ENCODE measurements at places on chromosomes 1 and 21.

- DNase-seq = no peak
These were observed 44.4 kb downstream of the AHDC1 start for GRCh38 chr1:27559466-27560030.

DNA sequence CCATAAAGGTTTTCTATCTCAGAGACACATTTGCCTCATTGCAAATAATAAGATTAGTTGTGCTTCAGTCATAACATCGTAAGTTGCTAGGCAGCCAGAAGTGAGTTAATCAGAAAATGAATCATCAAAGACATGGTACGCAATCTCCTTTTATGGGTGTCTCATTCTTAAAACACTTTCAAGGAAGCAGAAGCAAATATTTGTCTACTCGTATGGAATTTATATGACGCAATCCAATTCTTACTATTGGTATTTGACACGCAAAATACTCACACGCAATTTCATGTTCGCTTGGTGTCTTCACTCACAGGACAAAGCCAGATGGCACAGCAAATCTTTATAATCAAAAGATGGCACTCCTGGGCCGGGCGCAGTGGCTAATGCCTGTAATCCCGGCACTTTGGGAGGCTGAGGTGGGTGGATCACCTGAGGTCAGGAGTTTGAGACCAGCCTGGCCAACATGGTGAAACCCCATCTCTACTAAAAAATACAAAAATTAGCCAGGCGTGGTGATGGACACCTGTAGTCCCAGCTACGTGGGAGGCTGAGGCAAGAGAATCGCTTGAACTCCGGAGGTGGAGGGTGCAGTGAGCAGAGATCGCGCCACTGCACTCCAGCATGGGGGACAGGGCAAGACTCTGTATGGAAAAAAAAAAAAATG lies 56.4 kb downstream of the HLCS start:
- no peak for DNase-seq

GRCh38 chr1:58813801-58814200 lies 30.0 kb upstream of the JUN start:
- no peak for DNase-seq

- no peak for DNase-seq
These were observed 29.5 kb upstream of the LAMC1 start for GRCh38 chr1:182993746-182994145.

GRCh38 chr1:165173409-165173808 lies 183.1 kb downstream of the LMX1A start:
- no peak for DNase-seq

DNA sequence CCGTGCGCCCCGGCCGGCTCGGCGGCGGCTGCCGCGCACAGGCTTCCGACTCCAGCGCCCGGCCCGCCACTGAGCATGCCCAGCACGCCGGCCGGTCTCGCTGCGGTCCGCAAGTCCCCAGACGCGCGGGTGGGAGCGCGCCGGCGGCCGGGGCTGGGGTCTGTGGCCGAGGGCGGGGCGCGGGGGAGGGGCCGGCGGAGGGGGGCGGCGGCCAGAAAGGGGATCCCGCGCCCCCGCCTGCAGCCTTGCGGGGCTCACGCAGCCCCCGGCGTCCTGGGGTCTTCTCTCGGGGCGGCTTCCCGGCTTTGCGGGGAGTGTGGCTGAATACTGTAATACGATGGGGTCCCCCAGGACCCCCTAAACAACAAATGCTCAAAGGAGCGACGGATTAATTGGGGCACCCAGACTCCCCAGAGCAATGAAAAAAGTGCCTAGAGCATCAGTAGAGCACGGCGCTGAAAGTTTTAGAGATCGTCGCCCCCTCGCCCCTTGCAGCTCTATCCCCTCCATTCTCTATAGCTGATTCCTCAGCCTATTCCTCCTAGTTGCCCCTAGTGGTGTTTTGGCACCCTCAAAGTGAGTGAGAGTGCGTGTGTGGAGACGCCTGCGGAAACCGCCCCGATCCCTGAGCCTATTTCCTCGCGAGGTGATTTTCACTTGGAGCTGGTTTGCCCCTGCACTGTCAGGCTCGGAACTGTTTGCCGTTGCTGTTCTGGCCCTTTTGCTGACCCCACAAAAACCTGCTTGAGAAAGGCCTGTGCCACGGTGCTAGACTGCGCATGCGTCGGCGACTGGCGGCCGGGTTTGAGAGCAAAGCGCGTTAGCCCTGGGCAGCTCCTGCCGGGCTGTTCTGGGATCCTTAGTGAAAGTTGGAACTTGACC lies at the start of gene VAV3:
Gene VAV3, minus strand, starts transcription at position 71 of the 882 bp plus-strand sequence. CDS start 311 bp downstream, outside the sequence.
- DNase-seq = peak; percentile 81

- peak; percentile 30 for DNase-seq
These were observed 15.1 kb downstream of the FAAP20 start for GRCh38 chr1:2179283-2180013.

- peak; percentile 4 for DNase-seq
These were observed 738 bp downstream of the GNPAT start for GRCh38 chr1:231241750-231242149.

GRCh38 chr1:39779821-39780220 lies 8.7 kb upstream of the OXCT2 start:
- no peak for DNase-seq

- DNase-seq = no peak
These were observed 146.4 kb downstream of the NOS1AP start for GRCh38 chr1:162215902-162216301.

- no peak for DNase-seq
These were observed 759 bp downstream of the SMYD3 start for GRCh38 chr1:246506367-246506673.

- no peak for DNase-seq
These were observed 5.4 kb downstream of the CNTN2 start for GRCh38 chr1:205048382-205048781.

GRCh38 chr1:175717610-175718540 lies 25.5 kb downstream of the TNR start:
- DNase-seq = peak; percentile 57

- no peak for DNase-seq
These were observed 273.0 kb upstream of the NFIA start for GRCh38 chr1:60809204-60809980.

- DNase-seq = no peak
These were observed 5.2 kb downstream of the NPPA start for GRCh38 chr1:11842154-11843041.

Measured in NCI-H2171 (cell line).